Lung microvascular endothelial cell (primary cell): ENCODE measurements at places on chromosomes 4 and X. TPM values are rescaled to one million over a fixed set of nuclear protein-coding genes. Genes with fewer than 3 reads are reported as not detected.

CHRDL1 gene
- not detected in 2 replicates for total RNA-seq

ARHGAP24 gene
- 30.6 and 30.7 TPM in 2 replicates for total RNA-seq

BEND2 gene
- not detected in 2 replicates for total RNA-seq

ADGRL3 gene
- 0.87 and 1.6 TPM in 2 replicates for total RNA-seq

SERTM2 gene
- not detected in 2 replicates for total RNA-seq

RAB41 gene
- total RNA-seq: not detected in 2 replicates

WNK3 gene
- 0.22 and 0.60 TPM in 2 replicates for total RNA-seq

BMX gene
- total RNA-seq: 81.9 and 208 TPM in 2 replicates

IBSP gene
- total RNA-seq: not detected in 2 replicates

ANOS1 gene
- total RNA-seq: 0.22 and 0.60 TPM in 2 replicates

ETFDH gene
- total RNA-seq: 9.8 and 12.3 TPM in 2 replicates

VCX3B gene
- total RNA-seq: not detected in 2 replicates

FAM47E gene
- total RNA-seq: not detected in 2 replicates
